ENCODE measurements at places on chromosomes 3 and 15.

DNA sequence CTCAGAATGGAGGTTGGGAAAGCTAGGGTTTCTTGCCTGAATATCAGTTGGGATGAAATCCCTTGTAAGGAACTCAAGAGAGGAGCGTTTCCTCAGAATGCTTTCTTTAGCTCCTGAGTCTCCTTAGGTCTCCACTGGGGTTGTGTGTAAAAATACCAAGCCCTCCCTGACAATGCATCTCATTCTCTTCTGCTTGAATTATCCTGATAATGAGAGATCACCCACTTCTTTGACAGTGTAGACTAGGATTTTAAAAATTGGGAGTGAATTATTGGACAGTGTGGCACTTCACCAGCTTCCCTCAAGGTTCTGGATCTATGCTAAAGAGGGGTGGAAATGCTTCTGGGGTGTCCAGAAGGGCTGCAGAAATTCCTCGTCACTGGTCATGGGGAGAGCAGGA is 41.8 kb upstream of the POLG start:
- H3K4me1 ChIP-seq, result peaks cover 33% of the 10 kb centered on the region
- DNase-seq, result no peak
- no peaks in the 10 kb centered on the region for H3K36me3 ChIP-seq
- H3K27ac ChIP-seq, result no peak overlapping the region
- no peak overlapping the region for H3K4me3 ChIP-seq

DNA sequence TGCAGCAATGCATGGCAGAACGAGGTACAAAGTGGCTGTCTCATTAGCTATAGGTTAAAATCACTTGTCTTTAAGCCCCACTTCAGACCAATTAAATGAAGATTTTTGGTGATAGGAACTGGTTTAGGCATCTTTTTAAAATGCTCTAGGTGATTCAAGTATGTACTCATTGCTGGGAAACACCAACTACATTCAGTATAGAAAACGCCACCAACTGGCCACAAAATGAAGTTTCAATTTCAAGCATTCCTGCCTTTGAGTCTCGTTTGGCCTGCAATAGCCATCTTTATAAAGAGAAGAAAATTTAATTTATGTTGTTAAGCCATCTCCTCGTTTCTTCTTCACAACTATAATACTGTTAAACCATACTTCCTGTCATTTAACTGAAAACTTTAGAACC is 587.9 kb downstream of the GBE1 start:
- H3K4me1 ChIP-seq, result no peaks in the 10 kb centered on the region
- no peak overlapping the region for H3K27ac ChIP-seq
- no peaks in the 10 kb centered on the region for H3K27me3 ChIP-seq
- no peak for DNase-seq

GRCh38 chr3:13546667-13547171 is 2.2 kb upstream of the FBLN2 start:
- peaks cover 5% of the 10 kb centered on the region for H3K36me3 ChIP-seq
- H3K27me3 ChIP-seq, result peaks cover 9% of the 10 kb centered on the region
- peaks cover 18% of the 10 kb centered on the region for H3K4me1 ChIP-seq
- DNase-seq, result peak; percentile 55
- H3K27ac ChIP-seq, result no peak overlapping the region

- peaks cover 2% of the 10 kb centered on the region for H3K27me3 ChIP-seq
- peaks cover 13% of the 10 kb centered on the region for H3K36me3 ChIP-seq
- no peak overlapping the region for H3K27ac ChIP-seq
- no peak for DNase-seq
Observed at GRCh38 chr15:48072941-48073340, 47.8 kb upstream of the SLC24A5 start.

DNA sequence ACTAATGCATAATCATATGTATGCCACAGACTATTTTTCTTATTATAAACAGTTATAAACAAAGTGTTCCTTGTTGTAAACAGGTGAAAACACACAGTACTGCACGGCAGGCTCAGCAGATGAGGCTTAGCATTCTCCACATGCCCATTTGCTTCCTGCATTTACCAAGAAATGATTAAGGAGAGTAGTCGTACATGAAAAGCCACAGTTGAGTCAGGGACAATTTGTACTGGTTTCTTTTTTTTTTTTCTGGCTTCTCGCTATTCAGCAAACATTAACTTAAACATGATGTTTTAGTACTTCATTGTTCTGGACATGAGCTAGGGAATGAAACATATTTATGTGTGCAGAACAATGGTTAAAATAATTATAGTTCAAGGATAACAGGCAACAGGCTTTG is 63.4 kb downstream of the GHSR start:
- no peak overlapping the region for H3K4me3 ChIP-seq
- DNase-seq, result no peak
- no peaks in the 10 kb centered on the region for H3K4me1 ChIP-seq
- H3K36me3 ChIP-seq, result peaks cover 12% of the 10 kb centered on the region

DNA sequence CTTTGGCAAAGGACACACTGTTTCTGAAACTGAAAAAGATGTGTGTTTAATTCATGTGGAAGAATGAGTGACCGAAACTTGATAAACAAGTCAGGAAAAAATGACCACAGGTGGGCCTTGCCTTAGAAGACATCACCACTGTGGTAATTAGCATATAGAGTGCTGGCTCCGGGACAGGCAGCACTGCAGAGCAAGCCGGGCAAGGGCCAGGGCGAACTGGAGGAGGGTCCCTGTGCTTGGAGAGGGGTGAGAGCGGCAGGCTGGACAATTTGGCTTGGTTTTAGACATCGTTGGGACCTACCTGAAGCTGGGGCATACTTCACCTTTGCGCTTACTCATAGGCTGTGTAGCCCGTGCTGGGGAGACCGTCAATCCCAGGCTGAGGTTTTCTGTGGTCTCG is 8.2 kb downstream of the RTP3 start:
- DNase-seq, result no peak
- no peak overlapping the region for H3K4me3 ChIP-seq
- H3K4me1 ChIP-seq, result no peaks in the 10 kb centered on the region
- no peaks in the 10 kb centered on the region for H3K27me3 ChIP-seq
- H3K27ac ChIP-seq, result no peak overlapping the region

- no peaks in the 10 kb centered on the region for H3K36me3 ChIP-seq
- H3K27me3 ChIP-seq, result no peaks in the 10 kb centered on the region
- no peak overlapping the region for H3K4me3 ChIP-seq
Observed at GRCh38 chr3:77815467-77815866, 775.6 kb downstream of the ROBO2 start.

GRCh38 chr3:184737641-184738505 is 26.0 kb upstream of the MAGEF1 start:
- no peak overlapping the region for H3K4me3 ChIP-seq
- no peak for DNase-seq
- H3K27me3 ChIP-seq, result peaks cover 2% of the 10 kb centered on the region
- H3K36me3 ChIP-seq, result no peaks in the 10 kb centered on the region

DNA sequence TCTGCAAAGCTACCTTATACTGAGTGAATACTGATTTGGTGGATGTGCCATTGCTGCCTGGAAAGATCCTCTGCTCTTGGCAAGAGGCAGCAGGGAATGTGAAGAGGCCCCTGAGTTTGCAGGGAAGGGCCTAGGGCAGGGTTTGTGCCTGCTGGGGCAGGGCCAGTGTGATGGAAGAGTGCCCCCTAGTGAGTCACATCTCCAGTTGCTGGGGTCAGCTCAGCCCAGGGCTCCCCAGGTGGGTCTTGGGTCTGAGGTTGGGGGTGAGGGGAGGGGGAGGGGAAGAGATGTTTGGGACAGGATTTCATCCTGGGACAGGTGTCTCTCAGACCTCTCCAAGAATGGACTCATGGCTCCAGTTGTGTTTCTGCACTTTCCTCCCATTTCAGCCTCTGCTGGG is 4.1 kb upstream of the AMOTL2 start:
- peaks cover 22% of the 10 kb centered on the region for H3K27me3 ChIP-seq
- DNase-seq, result no peak
- no peak overlapping the region for H3K27ac ChIP-seq
- no peaks in the 10 kb centered on the region for H3K36me3 ChIP-seq
- H3K4me3 ChIP-seq, result no peak overlapping the region

- peaks cover 2% of the 10 kb centered on the region for H3K27me3 ChIP-seq
- no peak overlapping the region for H3K4me3 ChIP-seq
- no peak for DNase-seq
- no peaks in the 10 kb centered on the region for H3K36me3 ChIP-seq
- H3K4me1 ChIP-seq, result peaks cover 1% of the 10 kb centered on the region
Observed at GRCh38 chr3:10192953-10193691, 28.4 kb downstream of the IRAK2 start.

- no peak overlapping the region for H3K4me3 ChIP-seq
- no peak overlapping the region for H3K27ac ChIP-seq
- no peaks in the 10 kb centered on the region for H3K4me1 ChIP-seq
- peaks cover 5% of the 10 kb centered on the region for H3K36me3 ChIP-seq
Observed at GRCh38 chr3:4963669-4964570, 15.3 kb upstream of the BHLHE40 start.

DNA sequence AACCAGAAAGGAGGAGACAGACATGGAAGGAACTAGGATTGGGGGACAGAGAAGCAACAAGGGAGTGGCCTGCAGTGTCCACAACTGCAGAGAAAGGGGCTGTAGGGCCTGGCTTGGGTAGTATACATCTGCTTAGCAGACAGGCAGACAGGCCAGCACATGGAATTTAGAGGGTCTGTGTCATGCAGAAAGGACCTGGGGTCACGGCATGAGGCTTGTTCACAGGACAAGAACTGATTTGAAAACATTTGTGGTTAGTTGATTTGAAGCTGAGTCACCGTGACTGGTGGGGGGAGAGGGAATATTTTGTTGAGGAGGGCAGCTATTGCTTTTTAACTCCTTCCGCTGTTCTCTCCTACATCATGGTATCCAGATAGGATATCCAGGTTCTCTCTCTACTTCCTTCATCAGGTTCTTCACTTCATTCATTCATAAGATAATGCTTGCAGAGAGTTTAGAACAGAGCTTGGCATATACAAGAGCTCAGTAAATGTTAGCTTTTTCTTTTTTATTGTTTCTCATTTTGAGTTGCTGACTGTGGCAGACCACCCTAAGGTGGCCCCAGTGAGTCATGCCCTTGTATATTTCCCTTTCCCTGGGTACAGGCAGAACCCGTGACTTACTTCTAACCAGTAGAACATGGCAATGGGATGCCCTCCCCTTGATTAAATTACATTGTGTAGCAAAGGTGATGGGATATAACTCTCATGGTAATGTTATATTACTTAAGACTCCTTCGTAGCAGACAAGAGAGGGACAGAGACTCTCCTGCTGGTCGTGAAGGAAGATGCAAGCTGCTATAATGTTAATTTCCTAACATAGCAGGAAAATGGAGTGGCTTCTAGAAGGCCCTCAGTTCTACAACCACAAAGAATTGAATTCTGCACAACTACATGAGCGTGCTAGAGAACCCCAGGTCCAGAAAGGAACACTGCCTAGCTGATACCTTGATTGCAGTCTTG is 95.0 kb upstream of the NMNAT3 start:
- no peak overlapping the region for H3K4me3 ChIP-seq
- peaks cover 3% of the 10 kb centered on the region for H3K27me3 ChIP-seq
- DNase-seq, result no peak
- H3K4me1 ChIP-seq, result peaks cover 8% of the 10 kb centered on the region
- no peak overlapping the region for H3K27ac ChIP-seq
- H3K36me3 ChIP-seq, result peaks cover 5% of the 10 kb centered on the region

DNA sequence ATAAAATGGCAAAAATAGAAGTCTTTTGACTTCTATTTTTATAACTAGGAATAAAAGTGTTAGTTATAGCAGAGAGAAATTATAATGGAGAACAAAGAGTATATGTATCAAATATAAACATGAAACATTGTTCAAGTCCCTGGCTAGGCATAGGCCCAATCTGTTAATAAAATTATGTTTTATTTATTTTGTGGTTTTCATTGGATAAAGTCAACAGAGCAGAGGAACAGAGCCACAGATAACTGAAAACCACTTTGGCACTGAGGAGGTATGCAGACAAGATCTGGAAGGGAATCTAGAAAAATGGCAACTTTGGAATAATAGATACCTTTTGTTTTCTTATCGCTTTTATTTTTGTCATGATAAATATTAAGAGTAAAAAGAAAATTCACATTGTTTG is 50.4 kb upstream of the ICE2 start:
- no peak for DNase-seq
- no peak overlapping the region for H3K27ac ChIP-seq
- H3K27me3 ChIP-seq, result no peaks in the 10 kb centered on the region

GRCh38 chr15:85534031-85534430 is 153.6 kb downstream of the AKAP13 start:
- no peak for DNase-seq
- no peak overlapping the region for H3K27ac ChIP-seq

- peaks cover 6% of the 10 kb centered on the region for H3K27me3 ChIP-seq
- no peak for DNase-seq
- peak overlapping the region; percentile 86 for H3K27ac ChIP-seq
- peaks cover 40% of the 10 kb centered on the region for H3K4me1 ChIP-seq
Observed at GRCh38 chr15:78061963-78062427, 15.5 kb downstream of the TBC1D2B start.

- peaks cover 2% of the 10 kb centered on the region for H3K4me1 ChIP-seq
- H3K4me3 ChIP-seq, result no peak overlapping the region
- peaks cover 13% of the 10 kb centered on the region for H3K27me3 ChIP-seq
- no peak overlapping the region for H3K27ac ChIP-seq
Observed at GRCh38 chr3:13167064-13167743, 94.0 kb upstream of the IQSEC1 start.

DNA sequence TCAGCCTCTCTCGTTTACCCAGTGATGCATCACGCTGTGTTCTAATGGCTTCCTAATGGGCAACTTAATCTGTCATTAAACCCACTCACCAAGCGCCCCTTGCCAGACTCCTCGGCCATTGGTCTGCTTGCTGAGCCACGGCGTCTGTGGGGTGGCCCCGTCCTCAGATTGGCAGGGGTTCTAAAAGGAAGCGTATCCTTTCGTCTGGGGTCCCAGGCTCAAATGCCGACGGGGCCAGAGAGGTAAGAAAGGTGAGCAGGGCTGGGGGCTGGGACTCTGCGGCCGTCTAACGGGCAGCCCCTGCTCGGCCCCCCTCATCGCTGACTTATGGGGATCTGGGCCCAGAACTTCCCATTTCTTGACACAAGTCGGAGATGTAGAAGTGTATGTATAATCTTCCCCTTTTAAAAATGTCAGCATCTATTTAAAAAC is 315.1 kb upstream of the PROK2 start:
- no peak for DNase-seq
- H3K27me3 ChIP-seq, result peaks cover 4% of the 10 kb centered on the region
- H3K27ac ChIP-seq, result no peak overlapping the region
- peaks cover 9% of the 10 kb centered on the region for H3K4me1 ChIP-seq
- H3K36me3 ChIP-seq, result no peaks in the 10 kb centered on the region

All from glutamatergic neuron (in vitro differentiated cells).